Natural killer cell (primary cell): ENCODE measurements at places on chromosomes 6 and 20.

- H3K27me3 ChIP-seq = no peaks in the 10 kb centered on the region
- no peaks in the 10 kb centered on the region for H3K4me1 ChIP-seq
- DNase-seq = no peak
- no peak overlapping the region for H3K27ac ChIP-seq
- no peaks in the 10 kb centered on the region for H3K36me3 ChIP-seq
- H3K4me3 ChIP-seq = no peak overlapping the region
These were observed 65.5 kb downstream of the STK35 start for GRCh38 chr20:2167112-2167511.

GRCh38 chr6:109053336-109053735 is 41.3 kb downstream of the SESN1 start:
- no peak for DNase-seq
- no peaks in the 10 kb centered on the region for H3K36me3 ChIP-seq
- no peak overlapping the region for H3K4me3 ChIP-seq
- H3K27ac ChIP-seq = no peak overlapping the region
- no peaks in the 10 kb centered on the region for H3K27me3 ChIP-seq
- H3K4me1 ChIP-seq = no peaks in the 10 kb centered on the region

DNA sequence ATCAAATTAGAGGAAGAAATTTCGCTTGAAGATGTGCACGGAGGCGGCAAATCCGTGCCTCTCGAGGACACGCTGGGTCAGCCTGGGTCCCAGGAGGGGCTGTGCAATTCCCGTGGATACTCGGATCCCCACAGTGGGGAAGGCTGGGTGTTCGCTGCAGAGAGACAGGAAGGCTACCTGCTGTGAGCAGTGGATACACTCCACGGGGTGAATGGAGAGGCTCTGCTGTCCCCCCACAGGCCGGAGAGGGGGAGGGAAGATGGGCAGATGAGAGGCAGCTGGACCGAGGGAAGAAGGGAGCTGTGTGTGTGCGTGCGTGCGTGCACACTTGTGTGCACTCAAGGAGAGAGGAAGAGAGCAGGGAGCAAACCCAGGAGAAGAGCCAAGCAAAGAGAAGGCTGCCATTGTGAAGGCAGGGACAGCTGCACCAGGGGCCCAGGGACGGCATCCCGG is 57.3 kb downstream of the SULF2 start:
- H3K4me1 ChIP-seq = peaks cover 30% of the 10 kb centered on the region
- H3K36me3 ChIP-seq = no peaks in the 10 kb centered on the region
- peak overlapping the region; percentile 84 for H3K27ac ChIP-seq
- peak overlapping the region; percentile 21 for H3K4me3 ChIP-seq
- no peak for DNase-seq

DNA sequence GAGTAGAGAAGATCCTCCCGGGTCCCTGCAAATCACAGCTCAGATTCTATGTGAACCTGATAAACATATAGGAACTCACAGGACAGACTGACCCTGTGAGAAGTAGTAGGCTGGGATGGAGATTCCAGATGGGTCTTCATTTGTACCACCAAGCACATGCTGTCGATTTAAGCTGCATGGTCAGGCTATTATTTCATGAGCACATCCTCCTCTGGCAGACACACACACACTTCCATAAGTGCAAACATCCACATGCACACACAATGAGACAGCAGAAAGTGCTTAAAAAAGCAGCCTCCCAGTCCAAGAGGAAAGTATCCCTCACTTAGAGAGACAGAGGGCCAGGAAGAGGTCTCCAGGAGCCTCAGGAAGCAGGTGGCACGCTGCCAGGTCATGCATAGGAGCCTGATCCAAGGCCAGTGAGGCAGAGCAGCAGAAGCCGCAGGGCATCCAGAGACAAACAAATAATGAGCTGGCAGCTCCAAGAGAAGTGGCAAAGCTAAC is 131.8 kb downstream of the UNC5CL start:
- H3K27me3 ChIP-seq = peaks cover 2% of the 10 kb centered on the region
- peaks cover 3% of the 10 kb centered on the region for H3K4me1 ChIP-seq
- DNase-seq = no peak
- no peak overlapping the region for H3K4me3 ChIP-seq

DNA sequence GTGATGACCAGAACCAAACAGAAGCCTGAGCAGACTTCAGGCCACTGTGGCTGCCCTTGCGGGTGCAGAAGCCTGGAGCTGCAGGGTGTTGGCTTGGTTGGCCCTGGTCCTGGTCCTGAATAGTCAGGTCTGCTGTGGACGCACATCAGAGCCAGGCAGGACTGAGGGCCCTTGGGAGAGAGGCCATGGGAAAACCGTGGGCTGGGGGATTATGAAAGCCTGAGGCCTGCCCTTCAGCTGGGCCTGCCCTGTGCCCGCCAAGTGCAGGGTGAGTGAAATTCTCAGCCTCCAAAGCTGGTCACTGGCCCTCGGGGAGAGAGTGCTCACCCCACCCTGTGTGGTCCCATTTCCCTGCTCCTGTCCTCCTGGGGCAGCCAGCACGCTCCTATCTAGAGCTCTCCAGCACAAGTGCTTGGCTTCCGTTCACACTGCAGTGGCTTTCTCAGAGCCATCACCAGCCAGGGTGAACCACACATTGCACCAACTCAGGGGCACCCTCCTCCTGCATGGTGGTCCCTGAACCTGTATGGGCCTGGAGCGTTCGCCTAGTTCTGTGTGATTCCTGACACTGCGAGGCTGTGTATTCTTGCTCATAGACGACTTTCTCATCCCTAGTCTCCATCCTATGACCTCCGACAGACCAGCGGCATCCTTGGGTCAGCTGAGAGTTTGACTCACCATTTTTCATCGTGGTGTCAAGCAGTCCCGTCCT is 146.1 kb downstream of the TTLL2 start:
- no peak overlapping the region for H3K27ac ChIP-seq
- no peaks in the 10 kb centered on the region for H3K36me3 ChIP-seq
- no peak for DNase-seq

- no peak overlapping the region for H3K27ac ChIP-seq
- no peak for DNase-seq
- no peaks in the 10 kb centered on the region for H3K36me3 ChIP-seq
These were observed 87.8 kb downstream of the BMP6 start for GRCh38 chr6:7813704-7814103.

- H3K4me3 ChIP-seq = no peak overlapping the region
- peaks cover 11% of the 10 kb centered on the region for H3K4me1 ChIP-seq
- peaks cover 78% of the 10 kb centered on the region for H3K36me3 ChIP-seq
These were observed 201.4 kb downstream of the PREX1 start for GRCh38 chr20:48626226-48626937.

- H3K27me3 ChIP-seq = no peaks in the 10 kb centered on the region
- H3K27ac ChIP-seq = peak overlapping the region; percentile 86
- H3K4me1 ChIP-seq = peaks cover 63% of the 10 kb centered on the region
These were observed 128.1 kb downstream of the FYN start for GRCh38 chr6:111745186-111745585.

DNA sequence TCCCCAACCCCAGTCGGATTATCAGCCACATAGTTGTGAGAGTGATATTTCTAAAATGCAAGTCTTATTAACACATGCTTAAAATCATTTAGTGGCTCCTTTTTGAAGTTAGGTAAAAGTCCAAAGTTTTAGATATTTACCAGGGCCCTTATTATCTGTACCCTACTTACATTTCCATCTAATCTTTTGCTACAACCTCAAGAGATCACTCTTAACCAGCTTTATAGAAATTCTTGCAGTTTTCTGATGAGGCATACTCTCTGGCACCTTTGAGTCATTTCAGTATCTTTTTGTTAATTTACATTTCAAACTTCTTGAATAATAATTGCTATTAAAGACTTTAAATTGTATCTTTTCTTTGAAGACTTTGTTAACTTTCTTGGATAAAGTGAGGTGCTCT is 453.3 kb downstream of the RFPL4B start:
- no peak overlapping the region for H3K27ac ChIP-seq
- H3K36me3 ChIP-seq = no peaks in the 10 kb centered on the region
- no peak overlapping the region for H3K4me3 ChIP-seq
- no peaks in the 10 kb centered on the region for H3K27me3 ChIP-seq

- no peaks in the 10 kb centered on the region for H3K36me3 ChIP-seq
- H3K27ac ChIP-seq = peak overlapping the region; percentile 90
- H3K27me3 ChIP-seq = no peaks in the 10 kb centered on the region
These were observed 723 bp upstream of the ARID1B start for GRCh38 chr6:156776470-156776839.

- H3K27me3 ChIP-seq = no peaks in the 10 kb centered on the region
- H3K4me3 ChIP-seq = no peak overlapping the region
- no peaks in the 10 kb centered on the region for H3K4me1 ChIP-seq
- H3K36me3 ChIP-seq = no peaks in the 10 kb centered on the region
- H3K27ac ChIP-seq = no peak overlapping the region
- no peak for DNase-seq
These were observed 32.2 kb downstream of the MRAP2 start for GRCh38 chr6:84065693-84066290.
